Progenitor cell of endocrine pancreas (in vitro differentiated cells): ENCODE measurements at places on chromosomes 7 and 10.
A peak's percentile ranks its signal among the peaks of the same experiment; 100 is the strongest.

- no peak for DNase-seq
These were observed 97.3 kb upstream of the KCNIP2 start for GRCh38 chr10:101940916-101941315.

DNA sequence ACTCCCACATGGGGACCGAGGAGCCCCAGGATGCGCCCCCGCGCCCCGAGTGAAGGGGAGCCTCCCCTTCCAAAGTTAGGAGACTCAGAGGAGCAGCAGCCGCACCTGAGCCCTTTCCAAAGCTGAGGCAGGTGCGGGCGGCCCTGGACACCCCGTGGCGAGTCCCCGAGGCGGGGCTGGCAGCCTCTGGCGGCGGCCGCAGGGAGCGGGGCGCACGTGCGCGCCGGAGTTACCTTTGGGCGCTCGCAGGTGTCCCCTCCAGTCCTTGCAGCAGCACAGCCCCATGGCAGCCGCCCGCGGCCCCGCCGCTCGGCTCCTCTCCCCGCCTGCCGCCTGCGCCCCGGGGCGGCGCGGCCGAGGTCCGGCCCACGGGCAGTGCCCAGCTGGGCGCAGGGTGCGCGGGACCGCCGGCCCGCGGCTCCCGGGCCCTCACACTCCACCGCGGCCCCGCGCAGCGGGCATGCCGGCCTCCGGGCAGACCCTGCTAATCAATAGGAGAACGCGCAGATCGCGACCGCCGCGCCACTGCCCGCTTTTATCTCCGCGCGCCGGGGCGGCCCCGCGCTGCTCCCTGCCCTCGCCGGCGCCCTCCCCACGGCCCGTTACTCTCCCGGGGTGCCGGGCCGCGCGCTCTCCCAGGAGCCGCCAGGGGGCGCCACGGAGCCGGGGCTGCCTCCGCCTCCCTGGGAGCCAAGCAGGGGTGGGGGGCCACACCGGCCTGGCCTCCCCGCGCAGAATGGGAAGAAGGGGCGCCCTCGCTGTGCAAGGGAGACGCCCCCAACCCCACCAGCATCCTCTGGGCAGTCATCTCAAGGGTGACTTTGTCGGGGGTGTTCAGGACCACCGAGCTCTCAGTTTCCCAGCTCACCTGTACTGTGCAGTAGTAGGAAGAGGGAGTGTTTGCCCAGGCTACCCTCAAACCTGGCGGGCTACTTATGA is 80.8 kb downstream of the ARHGAP22 start:
- DNase-seq: peak; percentile 41

DNA sequence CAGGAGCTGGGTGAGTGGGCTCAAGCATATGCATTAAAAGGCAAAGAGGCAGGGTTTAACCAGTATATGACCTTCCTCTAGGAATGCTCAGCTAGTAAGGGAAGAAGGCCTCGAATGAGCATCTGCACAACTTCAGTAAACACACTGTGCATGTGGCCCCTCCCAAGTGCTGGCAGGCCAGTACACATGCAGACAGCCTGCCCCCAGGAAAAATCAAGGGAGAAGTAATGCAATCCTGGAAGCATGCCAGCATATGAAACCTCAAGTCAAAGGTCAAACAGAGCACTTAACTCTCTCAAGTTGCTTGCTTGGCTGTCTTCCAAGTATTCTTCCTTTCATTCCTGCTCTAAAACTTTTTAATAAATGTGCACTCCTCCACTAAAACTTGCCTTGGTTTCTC is 208.4 kb downstream of the ACTR3B start:
- no peak for DNase-seq

DNA sequence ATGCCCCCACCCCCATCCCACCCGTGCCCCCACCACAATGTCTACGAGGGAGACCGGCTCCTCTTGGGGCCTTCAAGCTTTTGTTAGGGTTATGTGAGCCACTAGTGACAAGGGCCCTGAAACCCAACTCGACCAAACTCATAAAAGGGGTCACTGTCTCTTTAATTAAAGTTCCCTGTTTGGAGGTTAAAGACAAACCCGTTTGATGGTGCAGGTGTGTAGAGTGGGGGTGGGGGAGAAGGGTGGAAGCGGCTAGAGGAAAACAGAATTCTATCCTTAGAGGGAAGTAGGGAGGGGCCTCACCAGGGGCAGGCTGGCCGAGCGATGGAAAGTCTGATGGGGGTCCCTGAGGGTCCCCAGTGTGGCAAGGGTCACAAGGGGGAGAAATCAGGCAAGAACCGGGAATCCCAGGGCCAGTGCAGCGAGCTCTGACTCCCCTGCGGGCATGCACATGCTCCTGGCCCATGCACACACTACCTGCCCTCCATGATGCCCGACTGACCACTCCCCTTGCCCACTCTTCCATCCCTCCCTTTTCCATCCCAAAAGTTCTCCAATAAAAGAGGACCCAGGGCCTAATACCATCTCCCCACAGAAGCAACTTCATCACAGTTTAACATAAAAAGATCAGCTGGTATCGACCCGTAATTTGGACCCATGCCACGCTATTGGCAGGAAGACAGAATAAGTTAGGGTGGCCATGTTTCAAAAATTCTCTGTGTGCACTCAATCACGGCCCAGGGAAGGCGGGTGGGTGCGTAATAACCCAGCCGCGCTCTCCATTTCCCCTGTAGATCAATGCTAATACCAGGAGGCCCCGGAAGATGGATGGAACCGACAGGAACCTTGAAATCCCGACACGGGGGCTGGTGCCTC is 35.9 kb upstream of the SLF2 start:
- no peak for DNase-seq

DNA sequence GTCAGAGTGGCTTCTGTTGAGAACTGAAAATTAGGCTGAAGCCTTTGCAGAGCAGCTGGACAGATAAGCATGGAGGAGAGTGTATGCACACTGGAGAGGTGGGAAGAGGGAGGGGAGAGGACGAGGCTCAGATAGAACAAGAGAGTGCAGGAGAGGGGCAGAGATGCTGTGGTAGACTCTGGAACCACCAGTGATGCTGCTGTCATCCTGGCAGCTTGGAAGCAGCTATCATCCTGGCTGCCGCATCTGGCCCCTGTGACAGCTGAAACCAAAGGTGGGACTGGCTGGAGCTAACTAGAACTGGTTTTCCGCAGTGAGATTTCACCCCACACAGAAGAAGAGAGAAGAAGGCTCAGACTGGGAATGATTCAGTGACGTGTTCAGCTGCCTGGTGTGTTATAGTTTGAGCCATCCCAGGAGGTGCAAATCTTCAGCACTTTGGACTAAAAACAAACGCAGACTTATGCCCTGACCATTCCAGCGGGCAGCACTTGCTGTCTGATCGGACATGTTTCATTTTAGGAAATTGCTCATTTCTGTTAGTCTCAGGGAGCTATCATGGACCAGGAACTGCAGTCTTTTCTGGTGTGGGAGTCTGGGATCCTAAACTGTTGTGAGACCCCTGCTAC is 38.4 kb downstream of the EEPD1 start:
- no peak for DNase-seq

DNA sequence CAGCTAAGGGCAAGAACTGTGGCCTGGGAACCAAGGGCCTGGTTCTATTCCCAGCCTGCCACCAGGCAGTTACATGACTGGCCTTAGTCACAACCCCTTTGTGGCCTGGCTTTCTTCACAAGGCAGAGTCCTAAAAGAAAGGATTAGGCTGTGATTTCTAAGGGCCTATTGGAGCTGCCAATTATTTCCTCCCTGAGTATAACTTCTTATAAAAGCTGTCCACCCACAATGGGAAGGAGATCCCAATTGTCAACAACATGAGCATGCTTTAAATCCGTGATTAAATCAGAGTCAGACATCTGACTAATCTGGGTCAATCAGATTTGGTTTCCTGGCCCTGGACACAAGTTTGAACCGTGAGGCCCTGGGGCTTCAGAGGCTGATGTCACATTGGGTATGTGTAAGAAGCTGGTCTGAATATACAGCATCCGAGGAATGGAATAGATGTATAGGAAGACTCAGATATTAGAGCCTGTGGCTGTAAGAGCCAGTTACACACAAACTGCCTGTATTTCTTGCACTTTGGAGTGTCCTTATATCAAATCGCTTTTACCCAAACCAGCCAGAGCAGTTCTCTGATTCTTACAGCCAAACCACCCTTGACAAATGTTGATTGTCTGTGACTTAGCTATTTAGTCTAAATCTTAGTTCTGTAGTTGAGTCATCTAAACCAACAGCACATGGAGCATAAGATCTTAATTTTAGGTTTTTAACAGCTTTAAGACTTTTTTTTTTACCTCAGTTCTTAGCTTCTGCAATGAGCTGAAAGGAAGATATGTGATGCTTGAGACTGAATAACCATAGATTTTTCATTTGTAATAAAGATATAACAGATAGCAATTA is 61.3 kb downstream of the ABCB4 start:
- DNase-seq: no peak

GRCh38 chr10:68666280-68666760 is 54.7 kb upstream of the CCAR1 start:
- no peak for DNase-seq

DNA sequence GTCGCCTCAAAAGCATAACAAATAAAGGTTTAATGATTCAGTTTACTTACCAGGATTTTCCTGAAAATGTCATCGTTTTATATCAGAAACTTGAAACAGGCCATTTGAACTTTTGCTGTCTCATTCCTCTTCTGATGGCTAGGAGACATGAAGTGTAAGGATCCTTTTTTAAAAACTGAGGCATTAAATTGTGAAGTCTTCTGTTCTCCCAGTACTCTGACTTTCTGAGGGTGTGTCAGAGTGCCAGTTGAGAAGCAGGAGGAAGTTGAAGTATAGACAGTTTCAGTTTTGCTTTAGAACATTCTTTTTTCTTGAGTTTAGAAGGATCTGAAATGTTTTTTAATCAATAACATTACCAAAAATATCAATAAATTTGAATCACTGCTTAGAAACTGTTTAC is at the start of gene SAMD9L:
Gene SAMD9L (minus strand): TSS at position 242 of the 400 bp plus-strand sequence. CDS start 12,414 bp downstream, outside the sequence.
- no peak for DNase-seq

GRCh38 chr10:96700374-96701099 is 19.8 kb downstream of the PIK3AP1 start:
- DNase-seq: no peak

- no peak for DNase-seq
These were observed 283.5 kb upstream of the NEBL start for GRCh38 chr10:21180604-21181003.

GRCh38 chr7:141785706-141786552 is 4.1 kb upstream of the TAS2R5 start:
- DNase-seq: no peak

- no peak for DNase-seq
These were observed 228.7 kb downstream of the BAMBI start for GRCh38 chr10:28906011-28906411.

GRCh38 chr10:119555178-119555784 is 12.8 kb upstream of the RGS10 start:
- no peak for DNase-seq

GRCh38 chr10:48900371-48900801 is 39.3 kb downstream of the LRRC18 start:
- no peak for DNase-seq

- no peak for DNase-seq
These were observed 62.4 kb upstream of the WDR11 start for GRCh38 chr10:120788771-120789170.

- no peak for DNase-seq
These were observed 14.7 kb downstream of the CCNY start for GRCh38 chr10:35351021-35351420.

DNA sequence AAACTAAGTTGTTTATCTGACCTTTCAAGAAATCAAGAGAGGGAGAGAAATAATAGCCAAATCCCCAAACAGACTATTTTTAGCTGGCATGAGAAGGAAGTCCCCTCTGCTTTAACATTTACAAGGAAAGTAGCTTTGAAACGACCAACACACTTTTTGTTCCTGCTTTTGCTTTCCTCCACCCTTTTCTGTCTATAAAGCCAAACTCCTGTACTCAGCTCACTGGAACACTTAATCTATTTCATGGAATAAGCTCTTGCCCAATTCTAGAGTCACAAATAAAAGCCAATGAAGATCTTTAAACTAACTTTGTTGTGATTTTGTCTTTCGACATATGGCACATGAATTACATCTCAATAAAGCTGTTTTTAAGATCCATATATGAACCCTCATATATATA is 86.8 kb upstream of the CCDC71L start:
- no peak for DNase-seq

GRCh38 chr10:23368816-23369640 is 24.4 kb upstream of the C10orf67 start:
- DNase-seq: no peak

GRCh38 chr10:10780746-10781145 is 236.9 kb upstream of the CELF2 start:
- no peak for DNase-seq

DNA sequence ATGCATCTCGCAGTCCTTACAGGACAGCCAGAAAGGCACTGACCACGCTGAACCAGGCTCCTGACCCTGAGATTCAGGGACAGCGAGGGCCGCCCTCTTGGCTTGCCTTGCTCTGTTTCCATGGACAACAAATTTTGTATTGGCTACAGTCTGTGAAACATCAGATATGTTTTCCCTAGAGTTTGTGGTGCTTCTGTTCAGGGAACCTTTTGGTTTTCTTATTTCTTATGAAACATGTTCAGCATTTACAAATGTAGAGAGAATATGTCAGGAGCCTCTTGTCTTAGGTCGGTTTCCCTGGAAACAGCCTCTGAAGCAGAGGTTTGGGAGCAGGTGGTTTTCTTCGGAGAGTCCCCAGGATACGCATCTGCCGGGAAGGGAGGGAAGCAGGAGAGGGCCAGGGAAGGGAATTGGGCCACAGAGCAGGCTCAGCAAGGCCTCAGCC is 260.1 kb downstream of the CCDC3 start:
- no peak for DNase-seq

DNA sequence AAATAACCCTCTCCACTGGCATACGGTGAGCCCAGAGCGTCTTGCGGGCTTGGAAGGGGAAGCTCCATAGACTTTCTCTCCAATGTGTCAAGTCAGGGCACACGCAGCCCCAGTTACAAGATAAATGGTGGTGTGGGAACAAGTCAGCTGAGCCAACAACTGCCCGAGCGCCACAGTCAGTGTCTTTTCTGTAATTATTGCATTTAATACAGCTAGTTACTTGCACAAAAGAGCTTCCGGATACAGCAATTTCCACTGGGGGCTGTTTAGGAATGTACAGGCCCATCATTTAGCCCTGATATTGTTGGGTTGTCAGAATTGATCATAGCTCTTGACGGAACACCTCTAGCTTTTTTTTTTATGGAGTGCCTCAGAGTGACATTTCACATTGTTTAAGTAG is 193.5 kb upstream of the SP8 start:
- no peak for DNase-seq

DNA sequence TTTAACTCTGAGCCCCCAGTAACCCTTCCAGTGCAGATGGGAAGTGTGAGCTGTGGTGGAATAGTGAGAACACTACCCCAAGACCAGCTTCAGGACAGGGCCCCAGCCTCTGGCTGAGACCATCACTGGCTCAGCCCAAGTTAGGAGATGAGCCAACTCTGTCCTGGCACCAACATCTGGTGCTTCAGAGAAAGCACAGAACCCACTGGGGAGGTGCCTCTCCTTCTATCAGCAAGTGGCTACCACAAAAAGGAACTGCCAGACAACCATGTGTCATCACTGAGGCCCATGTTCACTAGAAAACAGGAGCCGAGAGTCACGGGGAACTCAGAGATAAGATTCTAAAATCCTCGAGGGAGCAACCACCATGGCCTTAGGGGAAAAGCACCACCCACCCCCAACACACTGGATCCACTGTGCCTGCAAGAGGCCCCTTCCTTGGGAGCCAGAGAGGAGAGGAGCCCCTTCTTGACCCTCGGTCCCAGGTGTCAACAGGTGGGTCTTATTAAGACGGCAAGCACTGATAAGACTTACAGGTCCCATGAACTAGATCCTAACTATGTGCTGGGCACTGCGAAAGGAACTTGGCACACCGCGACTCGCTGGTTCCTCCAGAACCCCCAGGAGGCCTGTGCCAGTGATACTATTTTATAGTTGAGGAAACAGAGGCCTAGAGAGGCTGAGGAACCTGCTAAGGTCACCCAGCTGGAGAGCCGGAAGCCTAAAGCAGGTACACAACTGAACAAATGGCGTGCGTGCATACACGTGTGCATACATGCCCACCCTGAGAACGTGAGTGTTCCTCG is 102.7 kb downstream of the FAM53B start:
- DNase-seq: no peak
